ENCODE measurements at places on chromosomes 6 and 20. TPM values are rescaled to one million over a fixed set of nuclear protein-coding genes. Genes with fewer than 3 reads are reported as not detected.

DNA sequence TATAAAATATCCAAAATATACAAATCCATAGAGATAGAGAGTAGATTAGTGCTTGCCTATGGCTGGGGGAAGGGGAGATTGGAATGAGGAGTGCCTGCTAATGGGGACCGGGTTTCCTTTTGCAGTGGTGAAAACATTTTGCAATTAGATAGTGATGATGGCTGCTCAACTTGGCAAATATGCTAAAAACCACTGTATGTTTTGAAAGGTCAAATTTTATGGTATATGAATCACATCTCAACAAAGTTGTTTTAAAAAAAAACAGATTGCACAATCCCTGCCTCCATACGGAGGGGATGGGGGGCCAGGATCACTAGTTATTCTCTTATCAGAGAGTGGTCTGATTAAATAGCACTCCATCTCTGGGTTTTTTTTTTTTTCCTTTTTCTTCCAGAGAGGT is 76.9 kb upstream of the RIPOR2 start:
- DNase-seq, result no peak

DNA sequence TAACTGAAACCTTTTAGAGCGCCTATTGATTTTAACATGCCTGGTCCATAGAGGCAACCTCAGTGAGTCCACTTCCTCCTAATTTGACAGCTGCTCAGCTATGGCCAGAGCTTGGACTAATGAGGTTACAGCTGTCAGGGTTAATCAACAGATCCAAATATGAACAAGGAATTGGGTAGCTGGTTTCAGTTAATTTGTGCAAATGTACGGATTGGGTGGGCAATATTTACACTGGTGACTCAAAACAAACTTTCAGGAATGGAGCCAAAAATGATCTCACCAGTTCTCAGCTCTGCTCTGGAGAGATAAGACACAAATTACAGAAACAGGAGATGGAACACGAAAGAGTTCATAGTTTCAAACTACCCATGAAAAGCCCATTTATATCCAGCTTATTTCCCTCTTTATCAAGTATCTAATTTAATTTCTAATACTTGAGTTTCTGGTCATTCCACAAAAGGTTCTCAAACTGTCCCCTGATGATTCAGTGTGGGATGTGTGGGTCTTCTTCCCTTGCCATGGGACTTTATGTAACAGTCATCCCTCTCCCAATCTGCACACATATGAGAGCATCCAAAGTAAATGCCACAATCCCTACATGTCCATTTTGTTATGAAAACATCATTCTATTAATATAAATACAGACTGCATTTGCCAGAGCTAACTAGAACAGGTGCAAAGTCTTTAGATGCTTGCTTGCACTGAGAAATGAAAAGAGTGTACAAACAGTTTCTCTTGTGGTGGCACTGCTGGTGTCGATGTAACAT is 149.9 kb downstream of the RPS12 start:
- no peak for DNase-seq

GRCh38 chr6:84089552-84089951 is 56.0 kb downstream of the MRAP2 start:
- no peak for DNase-seq

DNA sequence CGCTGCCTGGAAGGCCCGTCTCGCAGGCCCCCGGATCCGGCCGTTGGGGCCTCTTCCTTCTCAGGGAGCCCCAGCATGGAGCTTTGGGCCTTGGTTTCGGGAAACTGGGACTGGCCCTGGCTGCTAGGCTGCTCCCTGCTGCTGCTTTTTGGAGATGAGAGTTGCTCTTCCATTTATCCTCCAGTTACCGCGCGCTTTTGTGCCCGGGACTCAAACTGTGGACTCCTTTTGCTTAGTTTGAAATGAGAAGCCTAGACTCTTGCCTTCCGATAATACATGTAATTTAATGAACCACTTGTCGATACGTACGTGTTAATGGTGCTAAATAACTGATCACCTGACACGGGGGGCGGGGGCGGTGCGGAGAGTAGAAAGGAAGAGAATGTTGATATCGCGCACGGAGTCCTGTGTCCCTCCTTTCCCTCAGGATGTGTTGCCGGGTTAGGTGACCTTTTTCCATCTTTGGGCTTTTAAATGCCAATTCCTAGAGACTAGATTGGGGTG is 968 bp downstream of the PHF3 start:
- peak; percentile 54 for DNase-seq

GRCh38 chr20:50545126-50545525 is 34.9 kb downstream of the PTPN1 start:
- no peak for DNase-seq

Gene DACT2
- total RNA-seq, result not detected

DNA sequence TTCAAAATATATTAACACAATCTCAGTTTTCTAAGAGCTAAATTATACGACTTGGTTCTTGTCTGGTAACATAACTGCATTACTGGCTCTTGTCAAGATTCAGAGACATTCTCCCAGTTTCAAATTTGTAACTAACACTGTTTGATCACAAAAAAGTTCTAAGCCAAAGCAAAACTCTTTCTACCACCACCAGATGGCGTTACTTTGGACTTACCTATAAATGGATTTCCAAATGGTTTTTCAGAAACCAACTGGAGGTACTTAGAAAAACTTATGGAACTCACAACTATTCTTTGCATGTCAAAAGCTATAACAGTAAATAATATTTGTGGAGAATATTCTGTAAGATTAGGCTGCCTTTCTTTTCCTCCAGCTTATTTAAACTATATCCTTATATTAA is 34.2 kb upstream of the GFRAL start:
- DNase-seq, result no peak

GRCh38 chr6:15227827-15228318 is 18.0 kb upstream of the JARID2 start:
- no peak for DNase-seq

Measured in activated naive CD8-positive, alpha-beta T cell treated with anti-CD3 and anti-CD28 coated beads for 36 hours (primary cell).